Gastroesophageal sphincter (tissue), 4 donors: ENCODE measurements at places on chromosomes 11 and 22. TPM values are rescaled to one million over a fixed set of nuclear protein-coding genes. Genes with fewer than 3 reads are reported as not detected.

CHRDL2 gene
- total RNA-seq: 1.5 TPM

DNA sequence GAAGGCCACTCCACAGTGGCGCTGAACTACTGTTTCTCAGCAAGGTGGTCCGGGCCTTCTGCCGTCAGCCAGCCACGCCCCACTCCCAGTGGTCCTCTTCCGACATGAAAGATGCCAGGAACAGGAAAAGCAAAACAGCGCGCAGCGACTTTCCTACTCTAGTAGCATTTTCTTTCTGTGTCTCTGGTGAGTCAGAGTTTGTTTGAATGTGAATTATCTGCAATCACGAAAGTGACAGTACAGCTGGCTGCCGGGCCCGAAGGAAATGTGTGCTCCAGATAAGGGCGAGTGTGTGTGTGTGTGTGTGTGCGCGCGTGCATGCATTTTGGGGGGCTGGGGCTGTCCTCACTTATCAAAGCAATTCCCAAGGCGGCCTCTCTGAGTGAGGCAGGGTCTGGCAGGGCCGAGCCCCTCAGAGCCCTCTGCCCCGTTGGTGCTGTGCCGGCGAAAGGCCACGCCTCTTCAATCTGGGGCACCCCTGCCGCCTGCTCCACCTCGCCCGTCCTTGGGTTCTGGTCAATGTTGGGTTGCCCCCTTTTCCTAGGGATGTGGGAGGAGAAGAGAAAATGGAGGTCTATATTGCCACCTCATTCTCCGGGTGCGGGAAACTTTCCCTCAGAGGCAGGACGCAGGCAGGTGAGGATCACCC lies 288.5 kb downstream of the KIRREL3 start:
- no peaks in the 10 kb centered on the region for H3K4me1 ChIP-seq
- H3K27me3 ChIP-seq: peaks cover 57% of the 10 kb centered on the region
- no peak for ATAC-seq

DNA sequence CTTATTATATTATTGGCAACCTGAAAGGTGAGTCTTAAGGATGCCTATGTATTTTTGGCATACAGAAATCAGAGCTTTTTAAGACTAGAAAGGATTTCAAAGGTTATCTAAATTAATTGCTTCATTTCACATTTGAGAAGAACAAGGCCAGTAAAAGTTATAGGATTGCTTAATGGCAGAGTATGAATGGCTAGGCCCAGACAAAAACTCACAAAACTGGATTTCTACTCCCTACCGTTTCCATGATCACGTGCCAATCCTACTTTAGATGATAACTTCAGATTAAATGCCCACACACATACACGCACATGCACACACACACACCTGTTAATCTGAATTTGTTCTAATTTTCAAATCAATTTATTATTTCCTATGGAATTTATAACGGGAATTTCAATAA lies 1.8 kb upstream of the PDE3B start:
- no peaks in the 10 kb centered on the region for H3K4me1 ChIP-seq
- H3K27me3 ChIP-seq: no peaks in the 10 kb centered on the region
- ATAC-seq: no peak
- H3K27ac ChIP-seq: no peak overlapping the region
- no peaks in the 10 kb centered on the region for H3K36me3 ChIP-seq

YPEL4 gene
- 1.5 TPM for total RNA-seq

SLC7A4 gene
- total RNA-seq: 0.27 TPM

DNA sequence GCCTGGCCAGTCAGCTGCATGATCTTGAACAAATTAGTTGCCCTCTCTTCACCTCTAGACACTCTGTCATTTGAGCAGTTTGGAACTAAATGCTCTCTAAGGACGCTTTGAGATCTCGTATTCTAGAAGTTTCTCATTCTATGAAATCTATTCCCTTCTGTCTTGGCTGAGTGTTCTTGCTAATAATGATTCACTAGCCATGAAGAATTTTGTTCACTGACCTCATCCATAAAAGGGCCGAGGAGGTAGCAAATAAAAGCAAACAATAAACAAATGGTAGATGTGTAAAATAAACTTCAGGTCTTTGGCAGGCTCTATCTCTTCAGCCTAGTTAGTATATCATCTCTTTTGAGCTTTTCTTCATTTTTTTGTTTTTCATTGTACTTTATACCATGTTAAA lies 76.6 kb downstream of the USP35 start:
- no peak for ATAC-seq
- no peak overlapping the region for H3K4me3 ChIP-seq
- H3K36me3 ChIP-seq: no peaks in the 10 kb centered on the region
- no peak overlapping the region for H3K27ac ChIP-seq
- no peaks in the 10 kb centered on the region for H3K4me1 ChIP-seq

- no peaks in the 10 kb centered on the region for H3K4me1 ChIP-seq
- H3K27ac ChIP-seq: peak overlapping the region; percentile 80
- peak overlapping the region; percentile 71 for H3K4me3 ChIP-seq
- H3K27me3 ChIP-seq: peaks cover 26% of the 10 kb centered on the region
Measured at GRCh38 chr11:12009617-12010321, 1.3 kb upstream of the DKK3 start.

GRCh38 chr11:20056950-20057943 lies 103.0 kb downstream of the DBX1 start:
- no peaks in the 10 kb centered on the region for H3K27me3 ChIP-seq
- H3K36me3 ChIP-seq: peaks cover 97% of the 10 kb centered on the region
- no peak overlapping the region for H3K27ac ChIP-seq
- no peak overlapping the region for H3K4me3 ChIP-seq
- peaks cover 46% of the 10 kb centered on the region for H3K4me1 ChIP-seq
- no peak for ATAC-seq

- H3K27ac ChIP-seq: no peak overlapping the region
- peaks cover 22% of the 10 kb centered on the region for H3K36me3 ChIP-seq
- no peak for ATAC-seq
- no peaks in the 10 kb centered on the region for H3K27me3 ChIP-seq
Measured at GRCh38 chr11:66251809-66252208, 16.6 kb upstream of the RAB1B start.

DNA sequence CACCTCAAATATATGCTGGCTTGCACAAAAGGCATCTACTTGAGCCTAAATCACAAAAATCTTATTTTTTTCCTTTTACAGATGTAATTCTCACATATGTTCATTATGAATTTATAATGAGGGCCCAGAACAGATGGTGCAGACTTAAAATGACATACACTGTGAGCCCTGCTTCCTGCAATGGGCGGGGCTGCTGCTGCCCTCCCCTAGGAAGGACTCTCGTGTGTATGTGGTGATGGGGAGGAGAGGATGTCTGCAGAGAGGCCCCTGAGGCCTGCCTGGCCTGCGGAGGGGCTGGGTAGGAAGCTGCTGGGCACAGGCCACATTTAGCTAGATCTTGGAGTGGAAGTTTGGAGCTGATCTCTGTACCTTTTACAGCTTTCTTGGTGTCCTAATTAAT lies 233.4 kb upstream of the KIRREL3 start:
- H3K27me3 ChIP-seq: no peaks in the 10 kb centered on the region
- H3K4me3 ChIP-seq: no peak overlapping the region
- no peaks in the 10 kb centered on the region for H3K4me1 ChIP-seq
- no peaks in the 10 kb centered on the region for H3K36me3 ChIP-seq
- H3K27ac ChIP-seq: no peak overlapping the region

DNA sequence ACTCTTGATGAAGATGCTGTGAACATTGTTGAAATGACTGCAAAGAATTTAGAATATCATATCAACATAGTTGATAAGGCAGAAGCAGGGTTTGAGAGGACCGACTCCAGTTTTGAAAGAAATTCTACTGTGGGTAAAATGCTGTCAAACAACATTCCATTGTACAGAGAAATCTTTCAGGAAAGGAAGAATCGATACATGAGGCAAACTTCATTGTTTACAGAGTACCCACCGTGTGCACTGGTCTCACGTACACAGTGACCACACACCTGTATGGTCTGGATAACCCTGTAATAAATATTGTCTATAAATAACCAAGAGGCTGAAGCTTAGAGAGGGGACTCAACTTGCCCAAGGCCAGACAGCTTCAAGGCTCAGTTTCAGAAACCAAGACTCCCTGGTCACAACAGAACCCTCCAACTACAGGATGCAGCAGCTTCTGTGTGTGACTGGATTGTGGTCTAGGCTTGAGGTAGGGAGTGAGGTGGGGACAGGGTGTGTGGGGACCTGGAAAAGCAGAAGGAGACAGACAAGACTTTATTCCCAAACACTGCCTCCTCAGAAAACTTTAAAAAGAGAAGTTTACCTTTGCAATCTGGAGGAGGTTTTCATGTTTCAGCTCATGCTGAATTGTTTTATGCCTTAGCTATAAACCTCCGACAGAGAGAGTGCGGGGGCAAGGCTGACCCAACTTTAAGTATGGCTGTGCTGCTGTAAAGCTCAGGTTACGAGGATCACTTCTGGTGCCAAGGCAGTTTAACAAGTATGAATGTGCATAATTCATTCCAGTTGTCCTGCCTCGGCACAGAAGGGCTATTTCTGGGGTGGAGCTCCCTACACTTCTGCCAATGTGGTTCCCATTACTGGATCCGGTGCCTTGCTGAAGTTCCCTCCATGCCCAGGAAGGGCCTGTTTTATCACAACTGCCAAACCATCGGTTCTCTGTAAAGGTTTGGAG lies 372.6 kb upstream of the NARS2 start:
- H3K36me3 ChIP-seq: no peaks in the 10 kb centered on the region
- H3K4me3 ChIP-seq: no peak overlapping the region
- no peaks in the 10 kb centered on the region for H3K27me3 ChIP-seq
- ATAC-seq: no peak

DNA sequence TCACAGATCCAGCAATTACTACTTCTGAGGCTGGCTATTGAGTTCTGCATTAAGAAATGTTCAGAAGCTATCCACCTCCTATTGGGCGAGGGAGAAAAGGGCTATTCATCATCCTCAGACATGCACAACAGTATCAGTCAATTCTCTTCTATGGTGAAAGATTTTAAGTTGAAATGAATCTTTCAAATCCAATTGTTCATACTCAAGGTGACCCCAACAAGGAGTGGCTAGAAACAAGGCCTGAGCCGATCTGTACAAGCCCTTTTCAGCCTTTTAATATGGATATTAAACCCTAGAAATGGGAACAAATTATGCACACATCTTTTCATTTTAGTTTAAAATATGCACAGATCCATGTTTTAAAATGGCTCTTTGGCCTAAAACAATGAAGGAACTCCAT lies 303.5 kb upstream of the PITPNB start:
- no peak overlapping the region for H3K27ac ChIP-seq
- no peaks in the 10 kb centered on the region for H3K36me3 ChIP-seq
- no peak overlapping the region for H3K4me3 ChIP-seq
- no peaks in the 10 kb centered on the region for H3K27me3 ChIP-seq
- no peaks in the 10 kb centered on the region for H3K4me1 ChIP-seq

DNA sequence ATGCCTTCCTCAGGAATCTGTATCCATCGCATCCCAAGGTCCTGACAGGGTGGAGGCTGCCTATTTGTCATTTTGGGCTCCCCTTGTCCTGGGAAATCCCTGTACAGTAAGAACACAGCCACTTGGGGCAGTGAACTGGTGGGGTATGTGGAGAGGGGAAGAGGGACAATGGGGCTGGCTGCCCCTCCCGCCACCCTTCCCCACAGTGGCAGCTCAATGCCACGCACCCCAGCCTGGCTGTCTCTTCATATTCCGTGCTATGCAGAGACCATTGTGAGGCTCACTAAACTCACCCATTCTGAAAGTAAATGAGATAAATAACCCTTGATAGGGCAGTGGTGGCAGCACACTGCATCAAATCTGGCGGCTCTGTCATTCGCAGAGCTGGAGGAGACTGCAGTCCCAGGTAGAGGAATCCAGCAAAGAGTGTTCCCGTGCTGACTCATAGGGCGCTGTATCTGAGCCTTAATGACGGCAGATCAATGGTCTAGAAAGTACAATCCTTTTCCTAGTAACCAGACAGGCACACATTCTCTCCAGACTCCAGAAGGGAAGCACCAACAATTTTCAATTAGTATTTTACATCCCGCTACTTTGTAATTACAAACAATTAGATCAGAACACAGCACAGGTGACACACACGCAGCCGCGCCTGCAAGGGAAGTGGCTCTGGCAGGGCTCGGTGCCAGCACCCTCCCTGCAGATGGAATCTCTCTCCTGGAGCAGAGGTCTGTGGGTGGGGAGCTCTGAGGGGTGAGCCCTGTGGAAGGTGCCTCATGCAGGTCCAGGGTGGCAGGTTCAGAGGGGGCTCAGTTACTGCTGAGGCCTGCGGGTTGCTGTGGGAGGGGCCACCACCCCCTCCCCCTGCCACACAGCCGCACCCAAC lies 167.9 kb upstream of the B3GAT1 start:
- no peaks in the 10 kb centered on the region for H3K4me1 ChIP-seq
- H3K27ac ChIP-seq: no peak overlapping the region
- ATAC-seq: no peak
- H3K36me3 ChIP-seq: no peaks in the 10 kb centered on the region
- peaks cover 38% of the 10 kb centered on the region for H3K27me3 ChIP-seq
- no peak overlapping the region for H3K4me3 ChIP-seq

CCDC87 gene
- 1.0 TPM for total RNA-seq

DNA sequence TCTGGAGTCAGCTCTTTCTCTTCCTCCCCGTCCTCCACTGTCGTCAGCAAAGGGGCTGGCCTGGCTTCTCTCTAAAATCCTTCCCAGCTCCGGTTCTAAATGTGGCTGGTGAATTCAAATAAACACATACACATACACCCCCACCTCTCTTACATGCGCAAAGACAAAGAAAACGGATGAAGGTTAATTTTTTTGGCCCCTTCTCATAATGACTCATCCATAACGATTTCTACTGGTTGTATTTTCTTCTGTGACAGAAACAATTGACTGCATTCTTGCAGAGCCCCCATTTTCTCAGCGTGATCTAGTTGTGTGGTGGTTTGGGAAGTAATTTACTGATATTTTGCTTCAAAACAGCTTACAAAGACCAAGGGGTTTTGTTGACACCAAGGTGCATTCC lies 130.0 kb upstream of the NTM start:
- H3K4me1 ChIP-seq: peaks cover 3% of the 10 kb centered on the region
- no peak overlapping the region for H3K4me3 ChIP-seq
- no peaks in the 10 kb centered on the region for H3K27me3 ChIP-seq
- H3K27ac ChIP-seq: no peak overlapping the region
- no peak for ATAC-seq

DNA sequence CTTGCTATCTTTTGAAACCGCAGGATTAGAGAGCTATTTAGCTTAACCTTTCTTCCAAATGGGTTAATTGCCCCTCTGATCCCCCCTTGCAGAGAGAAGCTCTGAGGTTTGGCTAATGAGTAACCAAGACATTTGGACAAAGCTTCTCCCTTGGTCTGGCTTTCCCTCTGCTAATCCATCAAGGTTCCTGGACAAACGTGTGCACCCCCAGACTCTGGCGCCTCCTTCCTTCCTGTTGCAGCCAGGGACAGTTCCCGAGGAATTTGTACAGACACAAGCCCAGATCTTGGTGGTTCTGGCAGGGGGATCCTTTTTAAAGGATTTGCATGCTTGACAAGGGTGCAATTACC lies 1.6 kb downstream of the KIAA1671 start:
- no peaks in the 10 kb centered on the region for H3K36me3 ChIP-seq
- peaks cover 42% of the 10 kb centered on the region for H3K4me1 ChIP-seq
- peak overlapping the region; percentile 83 for H3K27ac ChIP-seq
- H3K4me3 ChIP-seq: peak overlapping the region; percentile 92
- no peaks in the 10 kb centered on the region for H3K27me3 ChIP-seq

DNA sequence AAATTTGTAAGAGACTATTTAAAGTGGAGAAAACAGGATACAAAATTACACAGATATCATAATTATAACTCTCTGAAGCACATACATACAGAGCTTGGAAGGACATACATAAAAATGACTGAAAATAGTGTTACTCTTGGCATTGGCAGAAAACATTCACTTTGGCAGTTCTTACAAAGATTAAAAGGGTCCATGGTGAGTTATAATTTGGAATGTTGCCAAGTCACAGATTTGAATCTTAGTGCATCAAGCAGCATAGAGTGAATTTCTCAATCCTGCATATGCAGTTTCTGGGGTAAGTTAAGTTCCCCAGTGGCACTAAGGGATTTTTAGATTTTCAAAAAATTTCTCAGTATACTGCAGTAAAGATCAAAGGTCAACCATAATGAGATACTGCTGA lies 115.9 kb downstream of the CCDC81 start:
- no peak overlapping the region for H3K4me3 ChIP-seq
- H3K27me3 ChIP-seq: no peaks in the 10 kb centered on the region
- H3K36me3 ChIP-seq: no peaks in the 10 kb centered on the region
- no peaks in the 10 kb centered on the region for H3K4me1 ChIP-seq
